ENCODE measurements at places on chromosomes 13 and 19.

DNA sequence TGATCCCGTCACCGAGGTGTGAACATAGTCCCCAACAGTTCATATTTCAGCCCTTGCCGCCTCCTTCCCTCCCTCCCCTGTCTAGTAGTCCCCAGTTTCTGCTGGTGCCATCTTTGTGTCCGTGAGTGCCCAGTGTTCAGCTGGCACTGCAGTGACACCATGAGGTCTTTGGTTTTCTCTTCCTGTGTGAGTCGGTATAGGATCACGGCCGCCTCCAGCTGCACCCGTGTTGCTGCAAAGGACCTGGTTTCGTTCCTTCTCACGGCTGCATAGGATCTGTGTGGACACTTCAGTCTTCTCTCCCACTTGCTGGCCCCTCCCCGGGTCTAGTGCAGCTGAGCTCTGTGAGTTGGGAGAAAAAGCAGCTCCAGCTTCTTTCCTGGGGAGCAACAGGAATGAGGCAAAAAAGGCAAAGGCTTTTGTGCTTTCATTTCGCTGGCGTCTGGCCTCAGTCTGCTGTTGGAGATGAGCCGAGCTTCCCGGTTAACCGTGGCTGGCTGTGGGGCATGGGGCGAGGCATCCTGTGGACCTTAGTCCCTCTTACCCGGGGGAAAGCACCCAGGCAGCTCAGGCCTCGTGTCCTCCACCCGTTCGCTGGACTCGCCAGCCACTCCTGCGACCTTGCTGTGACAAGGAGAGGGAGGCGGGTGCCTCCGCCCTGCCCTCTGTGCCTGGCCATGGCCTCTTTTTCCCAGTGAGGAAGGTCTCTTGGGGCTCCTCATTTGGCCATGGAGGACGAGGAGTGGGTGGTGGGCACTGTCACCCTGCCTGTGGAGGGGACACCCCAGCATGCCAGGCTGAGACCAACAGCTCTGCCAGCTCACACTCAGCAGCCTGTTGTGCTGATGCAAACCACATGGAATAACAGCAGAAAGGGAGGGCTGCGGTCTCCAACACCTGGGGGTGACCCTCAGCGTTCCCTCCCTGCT, 196.5 kb downstream of the TEX29 start:
- no peak for DNase-seq

GRCh38 chr13:40440990-40441820, 225.2 kb downstream of the FOXO1 start:
- DNase-seq = no peak

DNA sequence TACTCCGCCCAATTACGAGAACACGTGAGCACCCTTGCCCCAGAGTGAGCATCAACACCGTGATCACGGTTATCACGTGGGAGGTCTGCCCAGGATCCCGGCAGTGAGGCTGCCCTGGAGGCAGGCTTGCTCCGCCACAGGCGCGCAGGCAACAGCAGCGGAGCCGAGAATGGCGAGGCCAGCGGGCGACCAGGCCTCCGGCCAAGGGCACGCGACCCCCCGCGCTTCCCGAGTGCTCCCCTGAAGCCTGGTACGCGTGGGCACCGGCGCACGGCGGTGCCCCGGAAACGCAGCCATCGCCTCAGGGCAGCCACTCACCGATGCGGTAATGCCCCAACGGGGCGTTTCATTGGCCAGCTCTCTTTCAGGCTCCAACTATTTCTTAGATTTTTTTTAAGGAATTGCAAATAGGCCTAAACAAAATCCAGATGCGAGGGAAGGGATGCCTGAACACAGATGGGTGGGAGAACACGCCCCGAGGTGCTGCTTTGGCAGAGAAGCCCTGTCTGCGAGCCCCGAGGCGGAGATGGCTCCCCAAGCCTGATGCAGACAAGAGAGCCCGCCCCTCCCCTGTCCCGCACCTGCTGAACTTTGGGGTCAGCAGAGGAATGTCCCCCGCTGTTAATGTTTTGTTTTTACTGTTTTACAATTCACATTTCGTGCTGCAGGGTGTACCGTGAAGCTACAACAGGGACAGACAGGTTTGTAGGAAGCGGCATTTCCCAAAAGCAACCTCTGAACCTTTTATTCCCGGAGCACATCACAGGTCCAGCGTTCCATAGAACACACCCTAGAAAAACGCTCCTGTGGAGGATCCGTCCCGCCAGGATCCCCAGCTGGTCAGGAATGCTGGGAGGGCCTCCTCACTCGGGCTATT, 132.7 kb downstream of the ZDHHC20 start:
- no peak for DNase-seq

DNA sequence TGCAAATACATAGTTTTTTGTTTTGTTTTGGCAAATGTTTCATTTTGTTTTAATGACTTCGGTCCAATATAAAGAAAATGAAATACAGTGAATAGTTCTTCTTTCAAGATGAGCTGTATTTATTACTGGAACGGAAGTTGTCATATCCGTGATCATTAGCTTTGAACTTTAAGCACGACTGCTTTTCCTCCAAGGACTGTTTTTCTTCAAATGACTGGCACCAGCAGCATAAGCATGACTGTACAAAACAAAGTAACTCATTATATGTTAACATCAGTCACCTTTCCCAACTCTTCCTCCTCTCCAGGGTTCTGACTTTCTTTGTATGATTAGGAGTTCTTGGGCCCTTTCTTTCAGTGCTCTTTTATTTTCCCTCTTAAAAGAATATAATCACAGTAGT, 20.5 kb downstream of the EDNRB start:
- DNase-seq = no peak

DNA sequence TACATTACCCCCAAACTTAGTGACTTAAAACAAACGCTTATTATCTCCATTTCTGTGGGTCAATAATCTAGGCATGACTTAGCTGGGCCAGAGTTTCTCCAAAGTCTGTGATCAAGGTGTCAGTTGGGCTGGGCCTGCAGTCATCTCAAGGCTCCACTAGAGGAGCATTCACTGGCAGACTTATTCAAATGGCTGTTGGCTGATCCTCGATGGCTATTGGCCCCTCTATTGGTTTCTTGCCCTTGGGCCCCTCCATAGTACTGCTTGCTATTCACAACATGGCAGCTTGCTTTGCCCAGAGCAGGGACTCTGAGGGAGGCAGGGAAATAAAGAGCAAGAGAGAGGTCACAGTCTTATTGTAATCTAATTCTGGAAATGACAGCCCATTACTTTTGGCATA, 57.6 kb downstream of the RCBTB2 start:
- no peak for DNase-seq

Data from MV-4-11 (cell line).